Epithelial cell of prostate (primary cell): ENCODE measurements at places on chromosomes 5 and 9.

GRCh38 chr5:103953601-103954382 is 391.2 kb upstream of the NUDT12 start:
- no peak for DNase-seq

DNA sequence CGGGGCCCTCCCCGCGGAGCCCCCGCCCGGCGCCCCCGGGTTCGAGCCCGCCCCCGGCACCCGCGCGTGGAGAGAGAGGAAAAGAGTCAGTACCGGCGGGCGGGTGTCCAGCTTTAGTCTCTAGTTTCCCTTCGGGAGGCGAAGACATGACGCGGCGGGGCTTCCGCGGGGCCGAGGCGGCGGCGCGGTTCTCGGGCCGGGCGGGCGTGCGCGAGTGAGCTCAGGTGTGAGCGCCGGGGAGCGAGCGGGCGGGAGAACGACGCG is 181 bp downstream of the DAP start:
- no peak for DNase-seq

DNA sequence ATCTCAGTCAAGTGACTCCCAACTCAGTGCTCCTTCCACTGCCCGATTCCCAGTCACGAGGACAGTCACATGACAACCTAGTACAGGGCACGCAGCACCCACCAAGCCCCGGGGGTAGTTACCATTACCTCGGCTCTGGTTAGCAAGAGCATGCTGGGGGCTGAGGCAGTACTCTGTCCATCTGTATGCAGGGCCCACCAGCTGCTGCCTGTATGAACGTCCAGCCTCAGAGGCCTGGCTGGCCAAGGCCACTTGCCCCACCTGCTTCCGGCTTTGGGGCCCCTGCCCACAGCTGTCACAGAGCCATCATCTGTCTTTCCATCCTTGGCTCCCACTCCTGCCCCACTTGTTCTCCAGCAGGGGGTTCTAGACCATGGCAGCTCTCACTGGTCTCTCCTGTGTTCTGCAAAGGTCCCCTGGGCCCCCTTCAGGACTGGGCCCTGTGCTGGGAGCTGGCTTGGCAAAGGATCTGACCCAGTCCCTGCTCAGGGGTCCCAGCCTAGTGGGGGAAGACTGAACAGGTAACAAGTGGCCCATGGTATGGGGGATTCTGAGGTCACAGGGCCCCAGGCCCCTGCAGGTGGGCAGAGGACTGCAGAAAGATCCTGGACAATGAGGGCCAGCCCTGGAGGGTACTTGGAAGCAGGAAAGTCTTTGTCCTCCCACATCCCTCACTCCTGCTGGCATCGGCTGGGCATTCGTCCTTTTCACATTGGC is 3.3 kb downstream of the RPL35 start:
- DNase-seq = no peak

- no peak for DNase-seq
Measured at GRCh38 chr5:52897238-52897614, 91.9 kb upstream of the ITGA2 start.

GRCh38 chr5:1118738-1119137 is 6.9 kb upstream of the SLC12A7 start:
- no peak for DNase-seq

DNA sequence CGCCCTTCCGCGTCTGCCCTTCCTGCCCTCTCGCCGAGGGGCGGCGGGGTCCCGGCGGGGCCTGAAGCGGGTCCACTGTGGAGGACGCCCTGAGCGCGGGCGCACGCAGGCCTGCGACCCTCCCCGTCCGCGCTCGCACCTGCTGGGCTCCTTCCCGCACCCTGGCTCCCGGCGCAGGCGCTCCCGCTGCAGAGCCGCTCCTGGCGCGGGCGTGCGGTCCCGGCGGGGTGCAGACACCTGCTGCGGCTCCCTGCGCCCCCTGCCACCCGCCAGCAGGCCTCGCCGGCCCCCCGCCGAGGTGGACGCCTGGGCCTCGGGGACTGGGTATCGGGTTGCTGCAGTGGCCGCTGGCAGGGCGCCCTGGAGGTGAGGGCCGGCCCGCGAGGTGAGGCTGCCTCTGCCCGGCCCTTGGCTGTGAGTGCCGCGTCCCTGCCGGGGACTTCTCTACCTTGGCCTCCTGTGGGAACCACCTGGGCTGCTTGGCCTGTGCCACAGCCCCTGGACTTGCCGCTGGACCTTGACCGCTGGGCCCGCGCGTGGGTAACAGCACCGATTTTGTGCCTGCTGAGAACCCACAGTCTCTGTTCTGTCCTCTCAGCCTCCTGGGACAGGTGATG is 627 bp downstream of the ARRDC1 start:
- DNase-seq = no peak

DNA sequence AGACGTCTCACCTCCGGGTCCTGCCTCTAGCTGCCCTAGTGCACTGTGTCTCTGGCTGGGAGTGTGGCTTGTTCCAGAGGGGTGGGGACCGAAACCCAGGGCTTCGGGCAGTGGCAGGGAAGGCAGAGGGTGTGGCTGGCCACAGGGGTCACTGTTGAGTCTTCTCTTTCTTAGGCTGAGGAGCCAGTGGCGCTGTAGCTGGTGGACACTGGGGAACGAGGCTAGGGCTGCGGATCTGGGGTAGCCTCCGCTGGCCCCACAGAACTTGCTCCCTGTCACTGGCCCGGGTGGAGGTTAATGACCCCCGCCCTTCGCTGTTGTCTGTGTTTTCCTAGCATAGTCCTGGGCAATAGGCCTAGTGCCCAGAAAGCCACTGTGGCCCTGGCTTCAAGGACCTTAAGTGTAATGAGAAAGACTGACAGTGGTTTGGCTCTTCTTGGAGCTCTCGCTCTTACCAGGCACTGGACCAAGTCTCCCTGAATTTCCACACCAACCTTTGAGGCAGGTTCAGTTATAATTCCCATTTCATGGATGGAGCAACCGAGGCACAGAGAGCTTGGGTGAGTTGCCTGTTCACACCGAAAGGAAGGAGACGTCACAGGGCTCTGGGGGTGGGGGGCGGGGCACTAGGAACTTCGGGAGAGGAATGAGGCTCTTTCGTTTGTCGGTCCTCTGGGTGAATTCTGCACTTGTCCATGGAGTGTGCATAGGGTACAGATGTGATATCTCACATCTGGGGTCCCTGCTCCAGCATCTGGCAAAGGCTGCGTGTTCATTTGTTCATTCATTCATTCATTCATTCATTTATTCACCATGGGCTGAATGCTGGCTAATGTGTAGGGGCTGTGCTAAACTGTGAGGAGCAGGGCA is 4.8 kb upstream of the IER5L start:
- DNase-seq = no peak

DNA sequence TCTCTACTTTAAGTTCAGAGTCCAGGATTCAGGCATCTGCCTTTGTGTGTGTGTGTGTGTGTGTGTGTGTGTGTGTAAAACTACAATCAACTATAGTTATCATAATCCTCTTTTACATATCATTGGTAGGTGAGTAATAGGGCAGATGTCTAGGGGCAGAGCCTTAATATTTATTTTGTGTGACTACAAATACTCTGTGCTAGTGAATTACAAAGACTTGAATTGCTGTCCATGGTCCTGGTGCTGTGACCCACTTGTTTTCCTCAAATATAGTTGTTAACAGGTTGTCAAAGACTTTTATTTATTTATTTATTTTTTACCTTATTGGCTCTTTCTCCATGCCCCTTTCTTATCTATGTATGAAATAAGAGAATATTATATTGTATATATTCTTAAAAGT is 196.8 kb downstream of the ANXA1 start:
- DNase-seq = no peak

GRCh38 chr9:118563677-118564076 is 805.6 kb downstream of the BRINP1 start:
- DNase-seq = peak; percentile 20

DNA sequence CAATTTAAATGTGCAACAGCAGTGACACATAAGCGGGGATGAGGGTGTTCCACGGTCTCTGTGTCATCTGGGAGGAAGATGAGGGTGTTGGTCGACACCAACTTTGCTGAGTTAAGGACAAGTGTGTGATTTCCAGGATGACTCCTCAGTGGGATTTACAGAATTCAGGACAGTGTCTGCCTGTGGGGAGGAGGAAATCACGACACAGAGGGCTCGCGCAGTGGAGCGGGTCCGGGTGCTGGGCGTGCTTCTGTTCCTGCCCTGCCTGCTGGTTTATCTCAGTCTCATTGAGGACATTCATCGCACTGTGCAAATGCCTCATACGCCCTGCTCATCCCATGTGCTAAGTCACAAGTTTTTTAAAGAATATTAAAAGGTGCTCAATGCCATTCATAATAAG is 73.7 kb upstream of the ADAMTS2 start:
- DNase-seq = no peak

DNA sequence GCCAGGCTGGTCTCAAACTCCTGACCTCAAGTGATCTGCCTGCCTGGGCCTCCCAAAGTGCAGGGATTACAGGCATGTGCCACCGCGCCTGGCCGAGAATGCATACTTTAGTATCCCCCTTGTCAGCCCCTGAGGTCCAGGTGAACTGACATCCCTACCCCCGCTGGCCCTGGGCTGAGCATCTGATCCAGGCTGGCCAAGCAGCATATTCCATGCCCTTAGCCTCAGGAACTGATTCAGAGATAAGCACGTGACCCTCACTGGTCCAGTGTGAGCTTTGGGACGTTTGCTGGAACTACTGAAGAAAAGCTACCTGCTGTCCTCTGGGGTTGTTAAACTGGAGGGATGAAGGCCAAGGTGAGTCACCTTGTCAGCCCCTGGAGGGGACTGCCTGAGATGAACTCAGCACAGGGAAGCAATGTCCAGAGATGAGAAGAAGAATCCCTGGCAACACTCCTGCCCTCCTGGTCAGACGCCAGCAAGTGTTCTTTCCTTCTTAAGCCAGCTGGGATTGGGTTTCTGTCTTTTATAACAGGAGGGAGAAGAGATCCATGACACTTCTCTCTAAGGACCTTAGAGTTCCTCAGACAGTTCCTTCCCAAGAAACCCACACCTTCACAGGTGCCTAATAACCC is 59.1 kb upstream of the FBXW11 start:
- DNase-seq = no peak

- peak; percentile 34 for DNase-seq
Measured at GRCh38 chr5:144191998-144192397, 21.3 kb downstream of the KCTD16 start.

- no peak for DNase-seq
Measured at GRCh38 chr9:36141288-36141687, 4.8 kb downstream of the GLIPR2 start.

DNA sequence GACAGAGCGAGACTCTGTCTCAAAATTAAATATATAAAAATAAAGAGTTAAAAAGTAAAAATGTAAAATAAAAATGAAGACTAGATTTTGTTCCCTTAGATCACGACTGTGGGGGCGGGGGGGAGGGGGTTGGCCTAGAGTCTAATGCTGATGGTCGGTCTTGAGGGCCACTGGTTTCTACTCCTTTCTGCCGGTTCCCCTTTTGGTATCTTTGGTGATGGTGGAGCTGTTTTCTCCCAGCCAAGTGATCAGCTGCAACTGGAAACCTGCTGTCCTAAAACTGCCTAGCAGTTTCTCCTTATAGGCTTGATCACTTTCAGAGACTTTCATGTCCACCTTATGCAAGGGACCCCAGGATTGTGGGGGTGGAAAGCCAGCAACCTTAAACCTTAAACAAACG is 1.1 kb downstream of the SRD5A1 start:
- DNase-seq = no peak

GRCh38 chr5:30725073-30725472 is 468.4 kb upstream of the CDH6 start:
- no peak for DNase-seq

- DNase-seq = peak; percentile 70
Measured at GRCh38 chr5:96220610-96221390, 212.2 kb downstream of the PCSK1 start.

DNA sequence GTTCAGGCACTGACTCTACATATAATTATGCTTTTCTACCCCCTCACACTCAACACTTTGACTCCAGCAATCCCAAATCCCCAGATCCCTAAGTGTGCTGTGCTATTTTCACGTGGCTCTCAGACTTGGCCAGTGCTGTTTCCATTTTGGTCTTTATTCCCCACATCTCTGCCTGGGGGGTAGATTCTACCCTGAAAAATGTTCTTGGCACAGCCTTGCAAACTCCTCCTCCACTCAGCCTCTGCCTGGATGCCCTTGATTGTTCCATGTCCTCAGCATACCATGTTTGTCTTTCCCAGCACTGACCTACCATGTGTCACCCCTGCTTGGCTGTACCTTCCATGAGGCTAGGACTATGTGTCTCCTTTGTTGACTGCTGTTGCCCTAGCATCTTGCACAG is 43.0 kb downstream of the FXN start:
- no peak for DNase-seq
